ENCODE measurements at places on chromosomes 4 and X.

DNA sequence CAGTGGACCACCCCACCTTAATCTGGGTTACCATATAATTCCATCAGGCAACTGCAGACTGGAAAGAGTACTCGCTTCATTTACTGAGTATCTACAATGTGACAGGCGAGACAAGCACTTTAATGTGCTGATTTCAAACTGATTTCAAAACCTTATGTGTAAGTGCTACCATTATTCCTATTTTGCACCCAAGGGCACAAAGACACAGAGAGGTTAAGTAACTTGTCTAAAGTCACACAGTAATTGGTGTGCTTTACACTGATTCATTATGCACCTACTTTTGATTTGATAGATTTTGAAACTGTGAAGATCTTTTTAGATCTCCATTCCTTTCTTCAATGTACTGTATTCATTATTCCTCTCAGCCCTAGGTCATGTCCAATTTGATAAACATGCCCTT lies 192.4 kb downstream of the MGST2 start:
- DNase-seq: no peak

DNA sequence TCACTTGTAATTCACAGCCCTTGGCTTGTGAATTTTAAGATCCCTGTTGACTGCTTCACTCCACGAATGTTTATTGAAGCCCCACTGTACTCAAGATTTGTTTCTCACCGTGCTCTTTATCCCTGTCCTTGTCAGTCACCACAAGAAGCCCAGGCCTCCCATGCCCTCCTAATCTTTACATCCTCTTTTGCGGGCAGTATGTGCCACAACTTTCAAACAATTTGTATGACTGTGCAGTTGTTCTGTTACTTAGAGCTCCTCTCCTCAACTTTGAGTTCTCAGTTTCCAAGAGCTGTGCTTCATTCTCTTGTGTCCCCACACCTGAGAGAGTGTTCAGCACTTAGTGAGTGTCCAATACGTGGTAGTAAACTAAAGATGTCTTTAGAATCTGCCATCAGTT lies 467.7 kb downstream of the NKX6-1 start:
- DNase-seq: no peak

DNA sequence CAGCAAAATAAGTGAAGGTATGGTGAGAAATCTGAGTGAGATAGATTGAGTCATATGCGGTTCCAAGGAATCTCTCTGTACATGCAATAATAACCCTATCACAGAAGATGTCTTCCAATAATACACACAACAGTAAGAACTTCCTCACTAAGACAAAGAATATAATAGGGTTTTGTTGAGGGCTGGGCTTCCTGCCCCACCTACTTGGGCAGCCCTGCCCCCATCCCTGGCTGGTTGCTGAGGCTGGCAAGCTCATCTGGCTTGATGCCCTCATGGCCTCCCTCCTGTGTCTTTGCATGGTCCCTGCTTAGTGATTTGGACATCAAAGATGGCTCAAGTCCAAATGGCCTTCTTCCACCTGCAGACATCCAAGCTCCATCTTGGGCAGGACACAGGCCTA lies 2.7 kb downstream of the GEMIN8 start:
- peak; percentile 32 for DNase-seq

- no peak for DNase-seq
These were observed 164.3 kb downstream of the RAPGEF2 start for GRCh38 chr4:159266981-159267868.

GRCh38 chr4:86536151-86536550 lies 58.0 kb upstream of the PTPN13 start:
- no peak for DNase-seq

DNA sequence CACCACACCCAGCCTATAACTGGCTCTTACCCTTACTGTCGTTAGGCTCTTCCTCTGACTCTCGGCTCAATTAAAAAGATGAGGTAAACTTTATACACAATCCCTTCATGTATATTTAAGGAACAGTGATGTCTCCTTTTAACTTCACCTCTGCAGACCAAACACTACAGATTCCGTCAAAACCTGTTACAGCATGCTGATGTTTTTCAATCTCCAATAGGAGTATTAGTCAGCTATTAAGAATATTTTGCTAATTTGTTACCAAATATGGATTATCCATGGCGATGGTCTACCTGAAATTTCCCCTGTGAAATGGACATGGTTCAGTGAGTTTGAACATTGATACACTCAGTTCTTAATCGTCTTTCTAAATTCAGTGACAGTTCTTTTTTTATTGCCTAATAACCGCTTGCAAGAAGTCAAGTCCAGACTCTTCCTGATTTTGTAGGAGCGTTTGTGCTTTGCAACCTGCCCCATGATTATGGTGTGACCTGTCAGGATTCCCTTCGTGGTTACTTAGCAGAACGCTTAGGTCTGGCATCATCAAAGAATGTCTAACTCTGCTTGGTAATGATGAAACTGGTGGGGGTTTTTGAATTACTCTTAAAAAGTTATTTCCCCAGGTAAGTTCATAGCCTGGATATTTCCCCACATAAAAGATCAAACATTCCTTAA lies 72.2 kb upstream of the STOX2 start:
- DNase-seq: no peak

DNA sequence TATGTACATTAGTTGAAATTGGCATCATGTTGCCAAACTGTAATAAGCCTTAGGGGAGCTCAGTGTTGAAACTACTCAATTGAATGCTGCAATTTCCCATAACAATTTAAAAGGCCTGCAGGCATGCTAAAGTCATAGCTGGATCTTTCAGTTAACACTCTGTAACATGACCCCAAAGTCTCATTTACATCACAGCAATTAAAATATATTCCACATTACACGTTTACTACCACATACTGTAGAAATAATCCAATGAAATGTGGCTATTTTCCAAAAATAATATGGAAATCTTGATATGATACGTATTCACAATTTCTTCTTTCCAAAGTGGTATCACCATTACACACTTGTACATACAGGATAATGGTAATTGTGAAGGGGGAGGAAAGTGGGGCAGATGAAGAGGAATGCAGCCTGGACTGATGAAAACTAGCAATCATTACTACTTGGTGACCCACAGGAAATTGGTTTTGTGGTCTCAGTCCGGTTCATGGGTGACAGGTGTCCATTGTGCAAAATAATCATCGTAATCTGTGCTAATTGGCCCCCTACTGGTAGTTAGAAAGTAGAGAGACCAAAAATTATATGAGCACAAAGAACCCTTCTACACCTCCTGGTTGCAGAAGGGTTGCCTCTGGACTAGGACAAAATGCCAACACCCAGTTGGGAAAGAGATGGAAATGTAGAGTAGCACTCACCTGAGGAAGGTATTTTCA lies 63.7 kb downstream of the TENM3 start:
- no peak for DNase-seq

DNA sequence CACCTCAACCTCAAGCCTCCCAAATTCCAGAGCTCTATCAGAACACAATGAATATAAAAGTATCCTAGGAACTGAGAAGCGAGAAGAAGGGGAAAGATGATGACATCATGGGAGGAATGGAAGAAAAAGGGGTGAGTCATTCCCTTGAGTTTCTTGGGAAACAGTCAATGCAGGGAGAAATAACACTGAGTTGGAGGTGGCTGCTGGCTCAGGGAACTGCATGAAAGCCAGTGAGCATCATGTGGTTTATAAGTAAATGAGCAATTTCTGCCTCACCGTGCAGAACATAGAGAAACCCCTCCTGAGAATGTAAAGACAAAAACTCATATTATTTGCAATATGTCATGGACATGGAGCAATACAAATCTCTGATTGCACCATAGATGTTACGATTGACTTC lies 73.3 kb downstream of the SHOX start:
- DNase-seq: no peak

- no peak for DNase-seq
These were observed 164.2 kb upstream of the SPRY1 start for GRCh38 chr4:123232439-123232838.

DNA sequence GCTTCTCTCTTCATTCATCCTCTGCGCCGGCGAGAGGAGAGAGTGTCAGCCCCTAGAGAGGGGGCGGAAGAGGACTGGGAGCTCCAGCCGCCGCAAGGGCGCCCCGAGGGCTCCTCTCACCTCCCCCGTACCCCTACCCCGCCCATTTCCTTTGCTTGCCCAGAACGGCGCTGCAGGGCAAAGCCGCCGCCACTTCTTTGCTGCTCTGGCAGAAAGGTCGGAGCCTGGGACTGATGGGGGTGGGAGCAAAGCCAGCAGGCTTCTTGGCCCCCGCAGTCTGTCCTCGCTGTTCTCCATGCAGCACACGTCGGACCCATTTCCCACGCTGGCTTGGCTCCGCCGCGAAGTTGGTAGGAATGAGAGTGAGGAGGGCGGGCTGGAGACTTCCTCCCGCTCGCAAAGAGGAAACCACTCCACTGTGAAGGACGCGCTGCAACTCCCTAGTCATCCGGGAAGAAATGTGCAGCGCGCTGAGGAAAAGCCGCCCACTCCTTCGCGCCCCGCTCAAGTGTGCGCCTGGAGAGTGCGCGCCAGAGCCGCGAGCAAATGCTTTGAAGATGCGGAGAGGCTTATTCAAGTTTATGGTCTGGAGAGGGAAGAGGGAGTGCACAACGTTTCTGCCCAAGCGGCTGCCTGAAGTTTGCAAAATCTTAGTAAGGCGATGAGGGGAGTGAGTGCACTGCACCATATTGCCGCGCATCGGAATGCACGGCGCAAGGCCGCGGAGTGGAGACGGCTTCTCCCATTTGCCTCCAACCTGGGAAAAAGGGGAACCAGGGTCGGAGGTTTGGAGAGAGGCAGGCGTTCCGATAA lies 2.8 kb upstream of the PCDH7 start:
- no peak for DNase-seq

GRCh38 chr4:61918987-61919386 lies 718.9 kb downstream of the ADGRL3 start:
- no peak for DNase-seq

- DNase-seq: no peak
These were observed 29.9 kb downstream of the TKTL1 start for GRCh38 chrX:154325541-154325940.

GRCh38 chr4:74583089-74583700 lies 138.3 kb downstream of the AREG start:
- DNase-seq: no peak

- peak; percentile 12 for DNase-seq
These were observed 4.6 kb downstream of the PNMA5 start for GRCh38 chrX:152989292-152989658.

DNA sequence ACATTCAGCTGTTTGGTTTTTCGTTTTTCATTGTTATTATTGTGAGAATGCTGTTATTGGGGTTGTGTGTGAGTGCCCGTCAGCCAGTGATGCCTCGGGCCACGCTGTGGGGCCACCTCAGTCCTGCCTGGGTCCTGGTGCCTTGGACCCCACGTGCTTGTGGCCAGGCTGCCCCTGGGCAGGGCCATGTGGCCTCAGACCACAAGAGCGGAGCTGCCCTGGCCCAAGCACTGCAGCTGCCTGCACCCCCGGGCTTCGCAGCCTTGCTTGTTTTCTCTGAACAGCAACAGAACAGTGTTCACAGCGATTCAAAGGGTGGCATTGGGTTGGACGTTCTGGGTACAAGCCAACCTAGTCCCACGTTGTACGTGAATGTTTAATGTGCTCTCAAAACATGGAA lies 56.9 kb downstream of the CPLX1 start:
- no peak for DNase-seq

- no peak for DNase-seq
These were observed 433.2 kb upstream of the ZFP42 start for GRCh38 chr4:187562345-187562744.

DNA sequence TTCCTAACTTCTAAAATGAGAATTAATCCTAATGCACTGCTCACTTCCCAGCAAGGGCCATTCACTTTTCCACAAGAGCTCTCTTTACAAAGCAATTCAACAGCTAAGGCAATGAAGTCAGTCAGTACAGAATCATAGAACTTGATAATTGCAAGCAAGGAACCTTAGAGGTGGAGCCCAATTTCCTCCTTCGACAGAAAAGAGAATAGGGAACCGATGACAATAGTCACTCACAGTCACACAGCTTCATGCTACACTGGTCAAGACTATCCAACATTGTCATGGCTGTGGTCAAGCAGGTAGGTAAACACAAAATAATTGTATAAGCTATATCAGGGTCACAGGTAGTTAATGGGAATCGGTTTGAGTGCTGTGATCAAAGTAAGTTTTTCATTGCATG lies 90.0 kb downstream of the ELOVL6 start:
- no peak for DNase-seq

GRCh38 chrX:142327182-142327581 lies 122.1 kb upstream of the MAGEC2 start:
- no peak for DNase-seq

GRCh38 chrX:40010550-40011321 lies 87.0 kb downstream of the BCOR start:
- peak; percentile 49 for DNase-seq

DNA sequence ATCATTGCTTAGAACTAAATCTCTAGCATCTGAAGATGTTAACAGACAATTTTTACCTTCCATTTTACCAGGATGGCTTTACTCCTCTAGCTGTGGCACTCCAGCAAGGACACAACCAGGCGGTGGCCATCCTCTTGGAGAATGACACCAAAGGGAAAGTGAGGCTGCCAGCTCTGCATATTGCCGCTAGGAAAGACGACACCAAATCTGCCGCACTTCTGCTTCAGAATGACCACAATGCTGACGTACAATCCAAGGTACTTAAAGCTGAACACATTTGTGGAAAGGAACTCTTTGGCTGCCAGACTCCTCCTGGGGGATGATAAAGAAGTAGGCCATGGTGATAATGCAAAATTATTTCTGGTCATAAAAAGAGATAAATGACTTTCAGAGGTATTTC lies 187.5 kb downstream of the ANK2 start:
- DNase-seq: no peak

DNA sequence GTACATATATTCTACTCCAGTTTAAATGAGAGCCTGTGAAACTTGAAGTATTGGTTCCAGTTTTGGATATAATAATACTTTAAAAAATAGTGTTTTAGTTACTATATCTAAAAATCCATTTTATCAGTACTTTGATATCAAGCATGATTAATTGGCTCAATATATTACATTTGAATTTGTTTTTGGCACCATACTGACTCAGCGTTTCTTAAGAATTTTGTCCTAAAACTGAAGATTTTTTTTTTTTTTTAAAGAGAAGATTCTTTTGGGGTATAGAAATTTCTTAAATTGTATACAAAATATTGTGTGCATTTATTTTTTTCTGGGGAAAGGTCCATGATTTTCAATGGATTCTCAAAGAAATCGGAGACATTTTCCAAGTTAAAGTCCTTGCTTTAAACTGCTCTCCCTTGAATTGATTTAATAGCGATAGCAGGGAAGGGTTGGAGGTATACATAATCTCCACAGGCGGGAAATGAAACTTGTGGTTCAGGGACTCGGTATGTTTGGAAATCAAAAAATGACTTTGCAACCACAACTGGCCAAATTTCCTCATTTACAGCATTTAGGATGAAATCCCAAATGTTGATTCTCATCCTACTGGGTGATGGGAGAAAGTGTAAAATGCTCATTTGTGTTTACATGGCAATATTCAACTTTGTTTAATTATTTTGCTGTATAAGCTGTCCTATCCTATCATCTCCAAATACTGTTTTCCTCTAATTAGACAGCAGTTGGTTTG lies 62.3 kb downstream of the TMA16 start:
- no peak for DNase-seq

GRCh38 chr4:47643845-47644244 lies 158.8 kb downstream of the ATP10D start:
- DNase-seq: no peak
